ENCODE measurements at places on chromosomes 6 and 20.

DNA sequence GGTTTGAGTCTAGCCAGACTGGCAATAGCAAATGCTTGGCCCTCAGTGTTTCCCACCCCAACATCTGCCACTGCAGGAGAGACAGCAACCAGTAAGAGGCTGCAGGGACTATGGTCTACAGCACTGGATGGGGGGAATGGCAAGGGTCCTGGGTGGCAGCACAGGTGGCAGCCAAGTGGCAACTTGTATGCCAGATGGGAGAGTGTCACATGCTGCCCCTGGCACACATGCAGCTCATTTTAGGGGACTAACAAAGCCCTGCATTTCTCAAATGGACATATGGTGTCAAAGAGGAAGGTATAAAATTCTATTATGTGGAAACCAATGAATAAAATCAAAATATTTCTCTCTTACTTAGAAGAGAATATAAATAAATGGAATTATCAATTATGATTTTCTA is 298.7 kb upstream of the MARCKS start:
- no peak for DNase-seq

DNA sequence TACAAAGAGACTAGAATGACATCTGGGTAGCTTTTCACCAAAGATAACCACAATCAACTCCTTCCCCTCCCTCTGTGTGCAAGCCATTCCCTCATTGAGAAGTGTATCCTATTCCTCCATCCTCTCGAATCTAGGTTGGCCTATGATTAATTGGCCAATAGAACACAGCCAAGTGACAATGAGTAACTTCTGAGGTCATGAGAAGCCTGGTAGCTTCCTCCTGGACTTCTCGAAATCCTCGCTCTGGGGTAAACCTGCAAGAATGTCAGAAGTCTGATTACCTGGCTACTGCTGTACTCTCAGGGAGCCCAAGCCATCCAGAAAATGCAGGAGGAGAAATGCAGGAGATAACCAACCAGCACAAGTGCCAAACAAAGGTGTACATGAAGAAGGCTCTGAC is 13.1 kb downstream of the ARHGAP18 start:
- DNase-seq: no peak

DNA sequence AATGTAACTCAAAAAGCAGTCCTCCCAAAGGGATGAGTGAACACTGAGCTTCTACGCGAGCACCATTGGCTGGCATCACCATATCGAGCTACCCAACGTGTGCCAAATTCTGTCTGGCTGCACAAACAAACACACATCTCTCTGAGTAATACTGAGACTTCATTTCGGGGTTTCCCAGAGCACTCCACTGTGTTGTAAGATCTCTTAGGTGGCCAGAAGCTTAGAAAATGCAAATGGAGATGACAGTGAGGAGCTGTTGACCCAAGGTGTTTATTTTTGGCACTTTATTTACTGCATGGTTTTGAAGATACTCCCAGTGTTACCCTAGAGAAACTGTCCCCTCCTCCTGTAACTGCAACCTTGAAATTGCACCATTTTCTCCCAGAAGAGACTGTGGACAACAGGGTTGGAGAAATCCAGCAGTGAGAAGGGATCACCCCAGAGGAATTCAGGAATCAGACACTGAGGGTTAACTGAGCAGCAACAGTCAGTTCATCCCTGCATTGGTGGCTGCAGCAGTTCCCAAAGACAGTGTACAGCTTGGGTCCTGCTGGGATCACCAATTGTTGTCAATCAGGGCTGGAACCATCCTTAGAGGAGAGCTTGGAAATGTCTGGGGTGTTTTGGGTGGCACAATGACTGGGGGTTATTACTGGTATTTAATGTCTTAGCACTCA is 1.0 kb upstream of the RIPOR2 start:
- no peak for DNase-seq

DNA sequence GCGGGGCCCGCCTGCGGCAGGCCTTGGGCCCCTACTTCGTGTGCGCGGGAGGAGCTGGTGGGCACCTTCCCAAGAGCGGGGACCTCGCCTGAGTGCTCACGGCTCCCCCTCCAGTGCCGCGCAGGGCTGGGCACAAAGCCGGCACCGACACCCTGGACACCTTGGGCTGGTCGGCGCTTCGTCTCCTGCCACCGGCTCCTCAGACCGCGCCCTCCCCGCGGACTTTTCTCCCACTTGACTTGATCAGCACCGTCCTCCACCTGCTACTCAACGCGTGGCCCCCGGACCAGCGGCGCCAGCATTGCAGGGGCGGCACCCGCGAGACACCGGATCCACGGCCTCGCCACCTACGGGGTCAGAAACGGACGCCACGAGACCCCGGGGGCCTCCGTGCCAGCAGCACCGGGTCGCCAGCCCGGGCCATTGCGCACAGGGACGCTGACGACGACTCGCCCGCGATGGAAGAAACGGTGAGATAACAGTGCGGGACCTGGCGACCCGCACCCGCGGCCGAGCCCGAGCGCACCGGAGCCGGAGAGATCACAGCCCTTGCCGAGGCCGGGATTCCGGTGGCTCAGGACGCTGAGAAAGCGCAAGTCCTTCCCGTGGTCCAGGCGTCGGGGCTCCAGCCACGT is 154.2 kb downstream of the DLL1 start:
- no peak for DNase-seq

DNA sequence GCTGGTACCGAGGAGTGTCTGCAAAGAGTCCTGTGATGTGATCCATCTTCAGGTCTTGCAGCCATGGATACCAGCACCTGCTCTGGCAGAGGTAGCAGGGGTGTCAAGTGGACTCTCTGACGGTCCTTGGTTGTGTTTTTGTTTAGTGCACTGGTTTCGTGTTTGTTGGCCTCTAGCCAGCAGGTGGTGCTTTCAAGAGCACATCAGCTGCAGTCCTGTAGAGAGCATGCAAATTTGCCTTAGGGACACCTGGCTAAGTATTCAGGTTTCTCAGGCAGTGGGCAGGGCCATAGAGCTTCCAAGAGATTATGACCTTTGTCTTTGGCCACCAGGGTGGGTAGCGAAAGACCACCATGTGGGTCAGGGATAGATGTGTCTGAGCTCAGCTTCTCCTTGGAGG is 14.5 kb upstream of the RGS17 start:
- DNase-seq: no peak

- no peak for DNase-seq
Observed at GRCh38 chr6:35668096-35668495, 20.6 kb downstream of the FKBP5 start.

GRCh38 chr20:10739134-10739533 is 65.3 kb upstream of the JAG1 start:
- no peak for DNase-seq

GRCh38 chr20:41818991-41819390 is 200.8 kb upstream of the CHD6 start:
- DNase-seq: no peak

DNA sequence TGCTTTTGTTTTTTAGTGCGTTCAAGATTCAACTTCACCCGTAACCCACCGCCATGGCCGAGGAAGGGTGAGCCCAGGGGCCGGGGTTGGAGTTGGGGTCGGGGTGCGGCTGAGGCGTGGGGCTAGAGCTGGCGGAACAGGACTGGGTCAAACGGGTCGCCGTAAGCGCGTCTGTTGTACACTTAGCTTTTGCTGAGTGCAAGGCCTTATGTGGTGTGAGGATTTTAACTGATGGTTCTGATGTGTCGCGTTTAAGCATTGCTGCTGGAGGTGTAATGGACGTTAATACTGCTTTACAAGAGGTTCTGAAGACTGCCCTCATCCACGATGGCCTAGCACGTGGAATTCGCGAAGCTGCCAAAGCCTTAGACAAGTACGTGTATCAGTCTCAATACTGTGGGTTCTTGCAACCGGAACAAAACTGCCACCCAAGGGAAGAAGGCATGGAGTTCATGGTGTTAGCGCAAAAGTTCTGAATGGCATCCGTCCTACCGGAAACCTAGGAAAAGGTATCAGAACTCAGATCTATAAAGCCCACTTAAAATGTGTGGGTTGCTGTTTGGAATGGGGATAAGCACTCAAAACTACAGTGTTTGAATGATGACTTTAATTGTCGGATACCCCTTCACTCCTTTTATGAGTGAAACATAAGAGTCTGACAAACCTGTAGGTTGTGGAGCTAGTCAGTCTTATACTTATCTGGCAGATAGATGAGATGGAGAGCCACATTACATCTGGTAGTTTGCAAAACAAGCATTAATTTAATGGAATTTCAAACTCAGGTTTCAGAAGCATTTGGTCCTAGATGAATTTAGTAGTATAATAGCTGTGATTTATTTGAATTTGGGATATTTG is 574 bp downstream of the RPS12 start:
- DNase-seq: peak; percentile 6

DNA sequence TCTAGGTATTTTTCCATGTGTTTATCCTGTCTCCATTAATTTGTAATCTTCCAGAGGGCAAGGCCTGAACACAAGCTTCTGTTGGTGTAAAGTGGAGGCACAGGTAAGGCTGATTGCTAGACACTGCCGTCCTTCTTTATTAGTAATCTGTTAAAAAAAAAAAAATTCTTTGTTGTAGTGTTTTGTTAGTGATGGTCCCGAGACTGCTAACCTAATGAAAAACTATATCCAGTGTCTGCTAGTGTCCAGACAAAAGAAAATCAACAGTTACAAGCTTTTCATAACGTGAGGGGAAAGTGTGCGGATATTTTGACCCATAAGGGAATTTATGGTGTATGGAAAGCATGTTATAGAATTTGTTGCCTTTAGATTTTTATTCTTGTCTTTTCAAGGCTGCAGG is 4.2 kb upstream of the HIVEP1 start:
- DNase-seq: no peak

- DNase-seq: peak; percentile 45
Observed at GRCh38 chr6:46011188-46012085, 4.2 kb downstream of the CLIC5 start.

DNA sequence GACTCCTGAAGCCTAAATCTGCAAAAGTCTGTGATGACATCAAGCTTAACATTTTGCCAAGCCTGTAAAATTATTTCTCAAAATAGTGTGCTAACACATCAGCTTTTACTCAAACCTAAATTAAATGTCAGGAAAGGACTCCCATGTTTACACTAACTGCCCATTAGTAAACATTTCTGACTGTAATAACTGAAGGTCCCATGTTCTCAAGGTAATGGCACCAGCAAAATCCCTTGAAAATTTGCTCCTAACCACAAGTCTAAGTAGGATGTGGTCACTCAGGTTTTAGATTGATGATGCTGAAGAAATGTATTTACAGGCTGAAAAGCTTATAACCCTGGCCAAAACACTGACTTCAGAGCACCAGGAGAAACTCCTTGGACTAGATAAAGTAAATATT is 33.0 kb downstream of the BACH2 start:
- DNase-seq: no peak

- no peak for DNase-seq
Observed at GRCh38 chr6:11976489-11976888, 35.6 kb upstream of the HIVEP1 start.

- no peak for DNase-seq
Observed at GRCh38 chr6:133965817-133966360, 12.9 kb downstream of the TBPL1 start.
